ENCODE measurements at places on chromosomes 16 and 17.
A peak's percentile ranks its signal among the peaks of the same experiment; 100 is the strongest.

DNA sequence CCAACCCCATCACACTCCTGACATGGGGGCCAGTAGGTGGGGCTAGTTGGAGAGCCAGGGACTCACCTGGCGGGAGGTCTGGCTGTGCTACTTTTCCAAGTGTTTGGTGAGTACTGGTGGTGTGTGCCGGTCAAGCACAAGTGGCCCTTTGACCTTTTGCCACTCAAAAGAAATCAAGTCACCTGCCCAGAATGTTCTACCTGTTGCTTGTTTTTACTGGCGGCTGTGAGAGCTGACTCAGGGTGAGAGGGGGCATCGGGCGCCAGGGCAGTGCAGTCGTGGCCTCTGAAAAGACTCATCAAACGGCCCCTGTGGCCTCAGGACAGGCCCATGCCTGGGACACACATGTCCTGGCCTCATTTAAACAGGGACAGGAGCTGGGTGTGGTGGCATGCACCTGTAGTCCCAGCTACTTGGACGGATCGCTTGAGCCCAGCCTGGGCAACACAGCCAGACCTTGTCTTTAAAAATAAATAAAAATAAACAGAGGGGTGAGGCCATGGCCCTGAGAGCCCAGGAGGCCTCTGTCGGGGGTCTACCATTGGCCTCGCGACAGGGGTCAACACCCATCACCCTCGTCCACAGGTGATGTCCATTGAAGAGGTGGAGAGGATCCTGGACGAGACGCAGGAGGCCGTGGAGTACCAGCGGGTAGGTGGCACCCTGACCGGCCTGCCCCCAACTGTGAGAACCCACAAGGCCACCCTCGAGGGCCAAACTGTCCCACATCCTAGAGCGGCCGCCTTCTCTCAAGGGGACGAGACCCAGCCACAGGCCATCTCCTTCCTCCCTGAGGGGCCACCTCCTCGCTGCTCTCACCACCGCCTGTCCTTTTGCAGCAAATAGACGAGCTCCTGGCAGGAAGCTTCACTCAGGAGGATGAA, 5.0 kb downstream of the CHMP6 start:
- DNase-seq, result no peak

- peak; percentile 38 for DNase-seq
Observed at GRCh38 chr17:79988185-79988971, 47.3 kb downstream of the TBC1D16 start.

- DNase-seq, result no peak
Observed at GRCh38 chr16:64957246-64957645, 164.6 kb downstream of the CDH11 start.

GRCh38 chr17:2053380-2054261, 1.3 kb upstream of the HIC1 start:
- DNase-seq, result peak; percentile 13

DNA sequence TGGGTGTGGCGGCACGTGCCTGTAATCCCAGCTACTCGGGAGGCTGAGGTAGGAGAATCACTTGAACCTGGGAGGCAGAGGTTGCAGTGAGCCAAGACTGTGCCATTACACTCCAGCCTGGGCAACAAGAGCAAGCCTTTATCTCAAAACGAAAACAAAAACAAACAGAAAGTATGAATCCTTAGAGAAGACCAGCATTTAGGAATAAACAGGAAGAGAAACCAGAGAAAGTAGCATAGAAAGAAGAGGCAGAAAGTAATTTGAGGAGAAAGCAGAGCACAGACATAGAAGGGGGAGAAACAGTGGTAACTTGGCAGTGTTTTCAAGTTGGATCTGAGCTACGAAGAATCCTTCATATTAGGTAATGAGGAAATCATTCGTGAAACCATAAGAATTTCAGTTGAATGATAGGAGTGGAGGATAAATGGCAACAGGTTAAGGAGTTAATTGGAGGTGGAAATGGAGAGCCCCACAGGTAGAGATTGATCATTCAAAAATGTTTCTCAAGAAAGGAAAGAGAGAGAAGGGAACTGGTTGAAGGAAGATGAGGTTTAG, 9.7 kb upstream of the CCL2 start:
- no peak for DNase-seq

DNA sequence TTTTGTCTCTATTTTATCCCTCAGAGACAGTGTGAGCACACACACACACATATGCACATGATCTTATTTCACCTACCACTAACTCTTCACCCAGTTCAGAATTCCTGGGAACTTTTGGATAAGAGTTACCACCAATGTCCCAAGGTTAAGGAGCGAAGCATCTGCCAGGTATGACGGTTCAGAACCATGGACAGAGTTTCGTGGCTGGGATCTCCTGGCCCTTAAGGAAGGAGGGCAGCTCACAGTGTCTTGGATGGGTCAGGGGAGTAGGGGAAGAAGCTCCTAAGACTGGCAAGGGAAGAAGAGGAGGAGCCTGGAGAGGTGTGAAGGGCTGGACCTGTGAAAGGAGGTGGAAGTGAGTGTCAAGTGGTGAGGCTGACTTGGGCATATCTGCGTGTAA, 23.0 kb upstream of the TMEM132E start:
- DNase-seq, result no peak

GRCh38 chr17:14205992-14206461, 30.6 kb downstream of the CDRT15 start:
- no peak for DNase-seq

GRCh38 chr17:6496116-6496481, 51.8 kb downstream of the PIMREG start:
- DNase-seq, result no peak

DNA sequence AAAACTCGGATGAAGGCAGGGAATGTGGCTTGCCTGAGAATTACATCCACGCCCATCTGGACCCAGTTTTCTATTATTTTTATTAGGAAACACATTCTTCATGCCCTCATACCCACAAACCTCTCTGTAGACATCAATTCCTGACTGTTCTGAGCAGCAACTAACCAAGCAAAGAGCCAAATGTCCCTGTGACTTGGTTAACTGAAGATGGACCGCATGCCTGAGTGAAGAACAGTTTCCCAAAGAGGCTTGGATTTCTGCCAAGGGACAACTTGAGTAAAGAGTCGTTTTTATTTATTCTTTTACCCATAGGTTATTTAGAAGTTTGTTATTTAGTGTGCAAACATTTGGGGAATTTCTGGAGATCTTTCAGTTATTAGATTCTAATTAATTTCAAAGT, 259.8 kb downstream of the GRIN2A start:
- no peak for DNase-seq

DNA sequence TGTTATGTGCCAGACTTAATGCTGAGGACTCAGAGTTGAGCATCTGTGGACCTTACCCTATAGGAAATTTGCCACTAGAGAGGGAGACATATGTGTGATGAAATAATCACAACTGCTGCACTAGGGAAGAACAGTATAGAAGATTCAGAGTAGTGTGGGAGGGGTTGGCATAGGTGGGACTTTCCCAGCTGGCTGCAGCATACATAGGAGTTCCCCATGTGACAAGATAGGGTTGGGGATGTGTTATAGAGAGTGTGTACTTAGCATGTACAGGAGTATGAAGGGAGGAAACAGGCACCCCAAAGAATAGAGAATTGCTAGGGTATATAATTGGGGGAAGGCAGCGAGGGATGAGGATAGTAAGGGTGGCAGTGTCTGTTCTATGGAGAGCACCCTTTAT, 2.9 kb downstream of the NUP93 start:
- no peak for DNase-seq

- DNase-seq, result no peak
Observed at GRCh38 chr16:56812884-56813283, 52.1 kb upstream of the SLC12A3 start.

All from kidney glomerular epithelial cell (primary cell).